ENCODE measurements at places on chromosomes 7 and 10.

- no peak for DNase-seq
Measured at GRCh38 chr7:73507556-73507955, 14.5 kb downstream of the BAZ1B start.

DNA sequence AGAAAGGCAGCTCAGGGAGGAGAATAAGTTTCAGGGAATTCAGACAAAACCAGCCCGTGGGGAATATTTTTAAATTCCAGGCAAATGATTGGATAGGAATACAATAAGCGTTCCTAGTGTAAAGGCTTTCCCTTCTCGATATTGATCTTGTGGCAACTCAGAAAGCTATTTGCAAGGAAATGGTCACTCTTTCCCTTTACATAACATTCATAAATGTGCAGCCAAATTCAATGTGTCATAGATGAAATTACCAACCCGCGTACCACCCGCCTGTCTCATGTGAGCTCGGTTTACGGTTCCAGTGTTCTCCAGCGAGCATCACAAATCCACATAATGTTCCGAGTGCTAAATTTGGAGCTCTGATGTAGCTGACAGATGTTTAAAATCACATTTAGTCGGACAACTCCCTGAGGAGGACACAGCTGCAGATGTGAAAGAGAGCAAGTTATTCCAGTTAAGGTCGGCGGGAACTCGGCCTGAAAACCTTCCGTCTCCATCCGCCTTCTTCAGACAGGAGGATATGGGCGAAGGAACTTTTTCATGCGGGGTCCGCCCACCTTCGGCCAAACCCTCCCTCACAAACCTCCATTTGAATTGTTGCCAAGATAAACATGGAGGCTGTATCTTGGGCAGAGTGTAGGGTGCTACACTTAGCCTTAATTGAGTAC is 327.0 kb downstream of the RNLS start:
- DNase-seq, result peak; percentile 49

DNA sequence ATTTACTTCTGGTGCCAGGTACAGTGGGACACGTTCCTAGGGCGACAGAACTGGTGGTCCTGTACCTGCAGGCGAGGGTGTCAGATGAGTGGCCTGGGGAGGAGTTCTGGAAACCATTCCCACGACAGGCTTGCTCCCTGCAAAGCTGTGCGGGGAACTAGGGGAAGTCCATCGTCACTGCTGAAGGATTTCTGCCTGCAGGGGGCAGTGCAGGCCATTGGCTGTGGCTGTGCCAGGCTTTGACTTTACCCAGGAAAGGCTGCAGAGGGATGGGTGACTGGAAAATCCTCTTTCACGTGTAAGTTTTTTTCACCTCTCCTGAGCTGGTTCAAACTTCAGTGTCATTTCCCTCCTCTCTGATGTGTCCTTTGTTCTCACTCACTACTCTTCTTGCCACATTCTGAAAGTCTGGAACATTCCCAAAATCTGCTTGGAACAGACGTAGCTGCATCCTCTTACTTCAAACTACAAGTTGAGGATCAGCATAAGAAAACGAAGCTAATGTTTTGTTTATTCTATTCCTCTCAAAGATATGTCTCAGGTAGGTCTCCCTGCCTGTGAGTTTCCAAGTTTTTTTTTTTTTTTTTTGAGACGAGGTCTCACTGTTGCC is 126.5 kb downstream of the SH2D4B start:
- DNase-seq, result peak; percentile 83

GRCh38 chr7:139078911-139079310 is 30.6 kb downstream of the ZC3HAV1 start:
- DNase-seq, result no peak

DNA sequence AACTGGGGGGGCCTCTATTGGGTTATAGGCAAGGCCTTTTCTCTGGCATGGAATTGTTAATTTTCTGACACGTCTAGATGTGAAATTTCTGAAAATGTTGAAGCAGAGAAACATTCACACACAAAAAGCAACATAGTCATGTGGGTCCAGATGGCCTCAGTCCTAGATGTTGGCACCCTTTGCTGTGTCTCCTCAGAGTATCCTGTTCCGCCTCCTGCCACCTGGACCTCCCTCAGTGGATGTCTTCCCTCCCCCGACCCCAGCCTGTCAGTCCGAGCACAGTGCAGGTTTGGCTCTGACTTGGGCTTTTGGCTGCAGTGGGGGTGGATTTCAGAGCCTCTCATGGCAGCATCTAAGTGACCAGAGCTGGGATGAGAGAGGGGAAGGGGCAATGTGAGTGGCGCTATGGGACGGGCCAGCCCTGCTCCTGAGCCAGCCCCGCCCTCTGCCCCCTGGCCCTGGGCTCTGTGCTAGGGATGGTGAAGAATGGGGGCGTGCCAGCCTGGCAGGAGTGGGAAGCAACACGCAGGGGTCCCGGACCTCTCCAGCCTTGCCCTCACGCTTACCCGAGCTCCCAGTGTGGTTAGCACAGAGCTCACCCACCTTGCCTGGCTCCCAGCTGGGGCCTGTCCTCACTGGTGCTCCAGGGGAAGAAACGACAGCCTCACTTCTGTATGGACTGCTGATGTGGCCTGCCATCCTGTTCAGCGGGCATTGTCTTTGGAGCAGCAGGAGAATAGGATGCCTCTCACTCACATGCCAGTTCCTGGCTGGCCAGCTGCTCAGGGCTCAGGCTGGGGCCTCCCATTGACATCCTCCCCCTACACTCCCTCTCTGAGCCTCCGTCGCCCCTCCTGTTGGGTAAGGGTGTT is 6.2 kb downstream of the ATP6V0E2 start:
- no peak for DNase-seq

GRCh38 chr7:29189743-29190201 is 4.8 kb upstream of the CHN2 start:
- DNase-seq, result peak; percentile 55

DNA sequence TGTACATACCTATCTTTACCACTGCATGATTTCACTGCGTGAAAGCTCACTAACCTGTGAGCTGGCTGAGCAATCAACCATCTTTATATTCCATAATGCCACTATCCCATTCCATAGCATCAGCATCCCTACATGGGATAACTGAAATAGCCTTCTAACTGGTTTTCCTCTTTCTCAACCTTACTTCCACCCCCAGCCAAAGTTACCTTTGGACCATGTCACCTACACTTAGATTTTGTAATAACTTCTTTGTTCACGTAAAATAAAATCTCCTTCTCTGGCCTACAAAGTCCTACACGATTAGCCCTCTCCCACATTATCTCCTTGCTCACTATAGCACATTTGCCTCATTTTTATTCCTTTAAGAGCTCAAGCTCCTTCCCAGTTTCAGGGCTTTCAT is 2.5 kb downstream of the PSMA2 start:
- DNase-seq, result no peak

- no peak for DNase-seq
Measured at GRCh38 chr10:89371987-89372386, 5.9 kb upstream of the IFIT1B start.

DNA sequence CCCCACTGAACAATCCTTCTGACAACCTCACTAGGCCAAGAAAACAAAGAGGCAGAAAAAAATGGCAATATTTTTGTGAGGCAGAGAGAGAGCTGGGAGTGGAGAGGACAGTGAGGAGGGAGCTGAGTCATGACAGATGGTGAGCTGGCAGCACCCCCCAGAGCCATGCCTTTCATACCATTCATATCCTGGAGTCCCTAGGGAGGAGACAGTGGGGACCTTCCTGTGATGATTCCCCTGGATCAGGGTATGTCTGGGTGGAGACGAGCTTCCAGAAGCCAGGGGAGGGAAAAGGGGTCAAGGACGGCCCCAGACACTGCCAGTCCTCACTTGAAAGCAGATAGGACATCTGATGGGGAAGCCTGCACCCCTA is 160.5 kb downstream of the ADAM12 start:
- DNase-seq, result no peak

DNA sequence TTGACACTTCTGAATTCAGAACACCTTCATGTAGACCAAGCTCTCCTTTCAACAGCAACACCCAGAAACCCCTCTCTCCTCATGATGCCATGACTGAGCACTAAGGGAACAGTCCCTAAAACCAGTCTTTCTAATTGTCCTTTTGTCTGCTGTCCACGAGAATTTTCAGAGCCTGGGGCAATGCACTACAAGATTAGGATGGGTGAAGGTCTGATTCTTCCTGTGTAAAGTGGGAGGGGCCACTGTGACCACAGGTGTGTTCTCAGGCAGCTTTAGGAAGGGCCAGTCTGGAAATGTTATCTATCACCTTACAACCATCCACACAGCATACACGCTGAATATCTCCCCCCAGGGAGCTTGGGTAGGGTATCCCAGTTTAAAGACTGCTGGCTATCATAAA is 7.9 kb downstream of the PAXIP1 start:
- DNase-seq, result no peak
